ENCODE measurements at places on chromosomes 16 and 17.

DNA sequence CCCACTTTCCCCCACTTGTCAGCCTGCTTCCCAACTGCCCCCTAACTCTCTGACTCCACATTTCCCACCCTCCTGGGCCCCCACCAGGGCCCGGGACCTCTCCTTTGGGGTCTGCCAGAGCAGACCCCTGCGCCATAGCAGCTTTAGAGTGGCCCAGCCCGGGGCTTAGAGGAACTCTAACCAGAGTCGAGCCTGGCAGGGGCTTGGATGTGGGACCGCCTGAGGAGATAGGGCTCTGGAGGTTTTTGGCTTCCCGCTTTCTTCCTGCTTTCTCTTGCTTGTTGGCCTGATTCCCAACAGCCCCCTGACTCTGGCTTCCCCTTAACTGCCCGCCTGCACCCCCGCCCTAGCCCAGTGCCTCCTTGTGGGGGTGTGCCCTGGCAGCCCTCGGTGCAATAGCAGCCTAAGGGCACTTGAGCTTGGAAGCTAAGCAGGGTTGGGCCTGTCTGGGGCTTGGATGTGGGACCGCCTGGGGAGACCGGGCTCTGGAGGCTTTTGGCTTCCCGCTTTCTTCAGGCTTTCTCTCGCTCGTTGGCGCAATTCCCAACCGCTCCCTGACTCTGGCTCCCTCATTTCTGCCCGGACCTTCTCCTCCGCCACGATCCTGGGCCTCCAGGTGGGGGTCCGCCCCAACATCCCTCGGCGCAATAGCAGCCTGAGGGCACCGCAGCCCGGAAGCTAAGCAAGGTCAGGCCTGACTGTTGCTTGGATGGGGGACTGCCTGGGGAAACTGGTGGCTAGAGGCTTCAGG lies 2292.0 kb downstream of the TP53TG3F start:
- DNase-seq = no peak

DNA sequence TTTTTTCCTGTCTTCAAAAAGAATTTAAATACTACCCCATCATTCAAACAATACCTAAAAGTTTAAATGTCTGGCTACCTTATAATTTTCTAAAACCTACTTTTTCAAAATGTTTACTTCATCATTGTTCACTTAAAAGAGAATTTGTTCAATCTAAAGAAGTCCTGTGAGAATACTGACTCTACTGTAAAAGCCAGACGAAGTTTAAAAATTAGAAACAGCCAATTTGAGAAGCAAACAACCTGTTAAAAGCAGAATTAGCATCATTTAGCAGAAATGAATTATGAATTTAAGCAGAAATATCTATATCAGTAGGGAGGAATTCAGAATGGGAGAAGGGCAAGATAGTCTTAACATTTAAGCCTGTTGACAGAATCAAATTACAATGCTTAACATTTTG lies 2.1 kb downstream of the SKA2 start:
- DNase-seq = no peak

DNA sequence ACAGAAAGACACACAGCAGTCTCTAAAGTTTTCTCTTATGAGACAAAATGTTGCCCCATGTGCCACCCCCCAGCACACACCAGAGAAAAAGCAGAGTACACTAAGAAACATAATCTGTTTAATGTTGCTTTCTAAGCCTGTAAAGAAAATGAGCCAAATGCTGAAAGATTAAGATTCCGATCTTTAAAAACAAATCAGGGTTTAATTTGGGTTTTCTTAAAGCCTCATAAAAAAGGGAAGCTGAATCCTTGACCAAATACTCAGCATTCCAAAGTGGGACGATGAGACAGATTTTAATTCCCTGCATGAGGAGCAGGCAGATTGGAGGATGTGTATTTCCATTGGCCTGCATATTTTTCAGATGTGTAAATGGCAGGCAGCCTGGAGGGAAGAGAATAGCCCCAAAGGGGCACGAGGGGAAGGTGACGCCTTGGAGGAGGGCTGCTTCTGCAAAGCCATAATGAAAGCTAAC lies 118.4 kb downstream of the COPRS start:
- no peak for DNase-seq

DNA sequence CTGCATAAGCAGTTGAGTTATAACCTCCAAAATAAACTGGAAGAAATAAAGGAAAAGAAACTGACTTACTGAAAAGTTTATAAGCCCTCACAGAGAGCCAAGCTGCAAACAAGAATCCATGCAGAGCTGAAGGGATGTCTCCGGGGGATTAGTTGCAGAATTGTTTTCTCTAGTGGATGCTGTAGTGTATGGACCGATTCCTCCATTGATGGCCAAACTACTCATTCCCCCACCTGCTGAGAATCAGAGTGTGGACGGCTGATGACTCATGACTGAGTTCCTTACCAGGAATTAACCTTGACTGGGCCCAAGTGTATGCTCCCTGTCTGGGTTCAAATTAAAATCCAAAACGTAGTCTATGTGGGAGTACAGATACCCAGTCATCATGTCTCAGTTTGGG lies 93.9 kb upstream of the CDH8 start:
- DNase-seq = no peak

DNA sequence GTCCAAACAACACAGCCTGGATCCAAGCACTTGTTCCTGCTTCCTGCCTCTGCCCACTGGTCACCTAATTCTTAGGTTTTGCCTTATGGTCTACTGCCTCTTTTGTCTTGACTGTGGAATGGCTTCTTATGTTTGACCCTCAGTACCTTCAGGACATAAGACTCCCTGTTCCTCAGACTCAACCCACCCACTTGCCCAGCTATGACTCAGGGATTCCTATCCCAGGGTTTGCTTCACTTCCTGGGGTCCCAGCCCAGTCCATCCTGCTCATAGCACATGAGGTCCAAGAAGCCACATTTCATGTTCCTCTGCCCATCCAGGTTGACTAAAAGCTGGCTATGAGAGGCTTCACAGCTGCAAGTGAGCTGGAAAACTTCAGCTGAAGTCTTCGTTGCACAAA lies 320.9 kb upstream of the CDH5 start:
- DNase-seq = no peak

DNA sequence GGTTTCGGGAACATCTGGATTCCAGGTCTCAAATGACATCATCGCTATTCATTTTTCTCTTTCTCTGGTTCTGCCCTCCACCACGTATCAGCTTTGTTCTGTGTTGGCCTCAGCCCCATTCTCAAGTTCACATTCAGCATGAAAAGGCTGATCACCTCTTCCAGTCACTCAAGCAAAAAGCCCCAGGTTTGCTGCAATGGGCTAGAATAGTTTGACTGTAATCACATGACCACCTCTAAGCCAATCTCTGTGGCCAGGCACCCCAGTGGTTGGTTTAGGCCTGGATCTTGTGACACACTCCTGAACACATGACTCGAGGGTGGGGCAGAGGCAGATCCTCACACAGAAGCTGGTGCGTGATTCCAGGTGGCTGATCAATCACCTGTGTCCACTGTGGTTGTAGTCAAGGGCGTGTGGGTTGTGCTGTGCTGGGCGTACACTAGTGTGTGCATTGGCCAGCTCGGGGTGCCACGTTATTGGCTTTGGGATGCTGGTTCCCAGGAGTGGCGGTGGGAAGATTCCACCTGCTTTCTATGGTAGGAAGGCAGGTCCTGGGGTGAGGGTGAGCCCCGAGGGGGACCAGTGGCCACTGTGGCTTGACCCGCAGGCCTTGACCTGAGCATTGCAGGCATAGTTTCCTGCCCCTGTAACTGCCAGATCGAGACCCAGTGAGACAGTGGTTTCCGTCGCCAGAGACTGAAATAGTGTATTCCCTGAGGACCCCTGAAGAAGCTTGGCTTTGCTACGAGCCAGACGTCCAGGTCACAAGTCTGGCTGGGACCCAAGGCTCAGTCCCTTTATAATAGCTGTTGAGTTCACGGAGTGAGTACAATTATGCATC lies 12.0 kb downstream of the EEF2K start:
- no peak for DNase-seq

GRCh38 chr17:67633751-67634211 lies 84.0 kb upstream of the NOL11 start:
- DNase-seq = no peak

DNA sequence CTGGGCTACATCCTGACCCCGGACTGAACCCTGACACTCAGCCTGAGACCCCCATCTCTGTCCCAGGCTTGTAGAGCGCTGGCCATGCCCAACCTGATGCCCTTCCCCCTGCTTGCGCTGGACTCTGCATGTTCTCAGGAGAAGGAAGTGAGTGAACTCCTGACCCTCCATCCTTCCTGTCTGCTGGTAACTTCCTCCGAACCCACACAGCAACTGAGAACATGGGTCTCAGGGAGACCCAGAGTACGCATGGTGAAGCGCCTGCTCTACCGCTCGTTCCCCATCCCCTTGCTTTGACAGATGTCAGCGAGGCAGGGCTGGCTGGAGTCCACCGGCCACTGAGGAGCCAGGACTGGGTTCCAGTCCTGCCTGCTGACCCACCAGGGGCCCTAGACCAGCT lies 6.1 kb downstream of the CAMKK1 start:
- DNase-seq = no peak

DNA sequence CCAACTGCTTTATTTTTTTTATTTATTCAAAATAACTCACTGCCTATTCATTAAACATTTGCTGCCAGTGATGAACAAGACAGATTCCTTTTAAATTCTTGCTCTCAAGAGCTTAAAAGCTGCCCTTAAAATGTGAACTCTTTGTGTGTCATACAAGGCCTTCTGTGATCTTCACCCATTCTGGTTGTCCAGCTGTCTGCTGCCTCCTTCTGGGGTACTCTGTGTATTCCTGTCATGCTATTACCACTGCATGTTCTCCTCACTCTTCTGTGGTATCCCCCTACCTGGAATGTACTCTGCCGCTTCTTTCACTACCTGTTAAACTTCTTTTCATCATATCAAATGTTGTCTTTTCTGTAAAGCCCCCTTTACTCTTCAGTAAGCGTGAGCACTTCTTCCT lies 165.8 kb downstream of the CHD9 start:
- no peak for DNase-seq

DNA sequence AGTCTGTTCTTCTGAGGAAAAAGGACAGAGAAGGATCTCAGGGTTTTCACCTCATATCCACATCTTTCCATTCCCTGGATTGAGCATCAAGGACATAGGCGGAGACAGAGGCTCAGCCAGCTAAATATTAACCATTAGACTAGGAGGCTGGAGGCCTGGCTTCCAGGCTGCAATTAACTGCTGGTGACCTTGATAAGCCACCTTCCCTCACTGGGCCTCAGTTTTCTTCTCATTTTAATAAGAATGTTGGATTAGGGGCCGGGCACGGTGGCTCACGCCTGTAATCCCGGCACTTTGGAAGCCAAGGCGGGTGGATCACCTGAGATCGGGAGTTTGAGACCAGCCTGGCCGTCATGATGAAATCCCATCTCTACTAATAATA lies 25.6 kb upstream of the CNOT1 start:
- no peak for DNase-seq

DNA sequence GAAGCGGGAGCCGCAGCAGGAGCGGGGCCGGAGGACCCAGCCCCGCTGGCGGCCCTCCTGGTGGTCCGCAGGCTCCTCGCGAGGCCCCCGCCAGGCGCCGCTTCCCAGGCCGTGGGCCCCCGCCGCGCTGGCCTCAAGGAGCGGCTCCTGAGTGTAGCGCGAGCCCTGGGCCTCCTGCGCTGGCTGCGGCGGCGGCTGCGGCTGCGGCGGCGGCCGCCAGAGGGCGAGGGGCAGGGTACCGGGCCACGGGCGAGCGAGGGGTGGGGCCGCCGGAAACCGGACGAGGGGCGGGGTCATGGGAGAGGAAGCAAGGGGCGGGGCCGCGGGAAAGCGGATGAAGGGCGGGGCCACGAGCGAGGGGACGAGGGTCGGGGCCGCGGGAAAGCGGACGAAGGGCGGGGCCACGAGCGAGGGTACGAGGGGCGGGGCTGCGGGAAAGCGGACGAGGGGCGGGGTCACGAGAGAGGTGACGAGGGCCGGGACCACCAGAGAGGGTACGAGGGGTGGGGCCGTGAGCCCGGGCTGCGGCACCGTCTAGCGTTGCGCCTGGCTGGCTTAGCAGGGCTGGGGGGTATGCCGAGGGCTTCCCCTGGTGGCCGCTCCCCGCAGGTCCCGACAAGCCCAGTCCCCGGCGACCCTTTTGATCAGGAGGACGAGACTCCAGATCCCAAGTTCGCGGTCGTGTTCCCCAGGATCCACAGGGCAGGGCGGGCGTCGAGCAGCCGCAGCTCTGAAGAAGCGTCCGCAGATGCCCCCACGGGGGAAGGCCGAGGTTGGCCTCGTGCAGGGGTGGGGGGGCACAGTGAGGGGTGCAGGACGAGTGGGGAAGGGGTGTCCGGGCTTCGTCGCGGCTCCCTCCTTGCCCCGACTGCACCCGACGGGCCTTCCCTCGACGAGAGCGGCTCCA lies 1.7 kb downstream of the MYO15B start:
- peak; percentile 98 for DNase-seq

- DNase-seq = no peak
Observed at GRCh38 chr16:54243202-54243601, 43.4 kb downstream of the IRX3 start.

DNA sequence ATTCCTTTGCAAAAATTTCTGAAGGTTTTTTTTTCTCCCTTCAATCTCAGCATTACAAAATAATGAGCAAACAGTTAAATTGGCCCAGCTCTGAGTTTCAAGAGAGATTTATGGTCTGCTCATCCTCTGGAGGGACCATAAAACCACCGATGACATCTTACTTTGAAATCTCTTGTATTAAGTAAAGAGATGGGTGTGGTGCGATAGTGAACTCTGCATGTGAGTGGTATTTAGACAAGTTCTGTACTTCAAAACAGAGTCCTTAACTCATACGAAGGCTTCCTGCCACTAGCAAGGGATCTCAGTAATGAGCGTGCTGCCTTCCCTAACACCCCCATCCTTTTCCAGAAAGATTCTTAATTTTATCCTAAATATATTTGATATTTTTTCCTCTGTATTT lies 2.1 kb downstream of the FAM20A start:
- no peak for DNase-seq

- DNase-seq = no peak
Observed at GRCh38 chr16:67719778-67720144, 645 bp upstream of the GFOD2 start.

Data from stimulated activated CD8-positive, alpha-beta memory T cell treated with anti-CD3 and anti-CD28 coated beads, Interleukin-7, amount 100 ng/mL, for 24 hours (primary cell).